ENCODE measurements at places on chromosomes 4 and X.

- no peak for DNase-seq
Observed at GRCh38 chrX:77514177-77514576, 67.0 kb downstream of the FGF16 start.

DNA sequence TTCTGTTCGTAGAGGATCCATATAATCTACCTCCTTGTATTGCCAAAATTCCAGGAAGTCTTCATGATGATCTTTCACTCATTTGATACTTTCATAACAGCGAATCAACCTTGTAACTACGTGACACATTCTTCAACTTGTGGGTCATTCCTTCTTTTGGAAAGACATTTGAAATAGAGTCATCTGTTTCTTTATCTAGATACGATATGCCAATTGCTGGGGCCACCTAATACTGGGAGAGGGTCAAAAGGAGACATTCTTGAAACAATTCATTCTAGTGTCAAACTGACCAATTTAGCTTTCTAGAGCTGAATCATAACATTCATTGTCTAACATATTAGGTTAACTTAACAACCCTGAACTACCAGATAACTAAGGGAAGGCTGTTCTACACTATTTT is 62.9 kb upstream of the SMAD1 start:
- DNase-seq: no peak

DNA sequence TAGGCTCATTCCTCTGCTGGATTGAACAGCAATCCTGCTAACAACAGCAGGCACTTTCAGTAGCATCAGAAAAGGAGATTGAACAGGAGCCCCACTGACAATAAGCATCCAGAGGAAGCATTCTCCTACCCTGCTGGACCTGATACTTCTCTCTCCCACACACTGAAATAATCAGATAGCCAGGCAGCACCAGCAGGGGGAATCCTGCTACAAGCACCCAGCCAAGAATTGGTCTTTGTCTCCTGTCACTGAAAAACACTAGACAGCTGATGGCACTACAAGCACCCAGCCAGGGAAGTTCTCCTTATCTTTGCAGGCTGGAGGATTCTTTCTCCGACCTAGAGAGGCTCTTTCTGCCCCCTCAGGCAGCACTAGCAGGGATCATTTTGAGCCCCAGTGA is 444.3 kb upstream of the GRIA3 start:
- no peak for DNase-seq

DNA sequence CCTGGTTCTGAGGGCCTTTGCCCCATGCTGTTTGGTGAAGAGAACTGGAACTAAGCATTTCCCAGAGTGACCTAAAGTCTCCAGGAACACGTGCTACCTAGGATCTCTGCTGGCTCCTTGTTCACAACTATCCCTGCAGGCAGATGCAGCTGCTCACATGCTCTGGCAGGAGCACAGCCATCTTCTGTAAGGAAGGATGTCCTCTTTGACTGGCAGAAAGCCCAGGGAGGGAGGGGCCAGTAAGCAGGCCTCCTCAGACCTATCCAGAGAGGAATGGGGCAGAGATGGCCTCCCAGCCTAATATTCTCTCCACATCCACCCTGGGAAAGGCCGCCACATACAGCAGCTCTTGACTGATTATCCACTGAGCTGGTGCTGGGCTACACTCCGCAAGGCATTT is 142.8 kb upstream of the EOLA2 start:
- no peak for DNase-seq

DNA sequence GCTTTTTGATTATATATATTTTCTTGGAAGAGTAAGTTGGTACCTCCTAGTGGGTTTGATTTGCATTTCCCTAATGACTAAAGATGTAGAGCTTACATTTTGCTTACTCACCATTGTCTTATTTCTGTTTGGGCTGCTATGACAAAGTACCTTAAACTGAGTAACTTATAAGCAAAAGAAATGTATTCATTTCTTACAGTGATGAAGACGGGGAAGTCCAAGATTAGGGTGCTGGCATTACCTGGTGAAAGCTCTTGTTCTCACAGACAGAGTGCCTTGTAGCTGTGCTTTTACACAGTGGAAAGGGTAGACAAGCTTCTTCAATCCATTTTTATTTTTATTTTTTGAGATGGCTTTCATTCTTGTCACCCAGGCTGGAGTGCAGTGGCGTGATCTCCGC is 229.2 kb upstream of the AGA start:
- DNase-seq: no peak

DNA sequence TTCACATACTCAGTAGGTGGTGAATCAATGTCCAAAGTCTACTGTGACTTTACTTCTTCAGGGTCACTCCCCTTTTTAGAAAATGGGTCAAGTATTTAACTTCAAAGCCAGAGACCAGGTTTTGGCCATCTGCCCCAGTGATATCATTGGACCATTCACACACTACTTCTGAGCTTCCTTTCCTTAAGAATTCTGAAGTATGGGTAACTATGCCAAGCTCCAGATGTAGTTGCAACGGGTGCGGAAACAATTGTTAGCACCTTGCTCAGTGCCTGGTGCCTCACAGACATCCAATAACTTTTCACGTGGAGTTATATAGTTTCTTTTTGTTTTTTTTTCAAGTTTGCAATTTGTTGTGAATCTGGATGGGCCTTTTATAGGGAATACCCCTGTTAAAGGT is 62.6 kb downstream of the TTC29 start:
- DNase-seq: no peak

- DNase-seq: no peak
Observed at GRCh38 chr4:78439328-78439727, 112.2 kb upstream of the ANXA3 start.

GRCh38 chr4:24763631-24764297 is 31.6 kb upstream of the SOD3 start:
- DNase-seq: no peak

DNA sequence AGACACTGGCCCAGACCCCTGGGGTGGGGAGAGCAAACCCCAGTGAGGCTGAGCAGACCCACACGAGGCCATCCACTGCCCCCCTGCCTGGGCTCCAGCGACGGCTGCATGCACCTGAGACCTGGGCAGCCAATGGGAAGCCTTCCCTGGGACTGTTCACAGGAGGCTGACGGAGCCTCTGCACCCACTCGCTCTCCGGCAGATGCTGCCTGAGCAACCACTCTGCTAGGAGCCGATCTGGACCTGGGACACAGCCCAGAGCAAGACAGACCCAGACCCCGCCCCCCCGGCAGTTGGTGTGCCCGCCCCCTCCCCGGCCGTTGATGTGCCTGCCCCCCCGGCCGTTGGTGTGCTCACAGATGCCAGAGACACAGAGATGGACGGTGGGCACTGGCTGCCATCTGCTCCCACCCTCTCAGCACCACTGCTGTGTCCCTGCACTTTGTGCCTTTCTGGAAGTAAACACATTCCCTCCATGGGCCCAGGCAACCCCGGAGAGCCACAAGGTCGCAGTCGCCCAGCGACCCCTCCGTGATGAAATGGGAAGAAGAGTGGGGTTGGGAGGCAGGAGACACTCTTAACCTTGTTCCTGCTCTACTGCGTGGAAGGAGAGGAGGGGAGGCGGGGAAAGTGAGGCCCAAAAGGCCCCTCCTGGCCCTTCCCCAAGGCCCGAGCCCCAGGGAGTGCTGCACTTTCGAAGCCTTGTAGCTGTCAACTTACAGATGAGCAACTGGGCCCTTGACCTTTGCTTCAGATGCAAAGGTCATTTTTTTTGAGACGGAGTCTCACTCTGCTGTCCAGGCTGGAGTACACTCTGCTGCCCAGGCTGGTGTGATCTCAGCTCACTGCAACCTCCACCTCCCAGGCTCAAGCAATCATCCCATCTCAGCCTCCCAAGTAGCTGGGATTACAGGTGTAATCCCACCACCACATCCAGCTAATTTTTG is 62.0 kb downstream of the ZFYVE28 start:
- DNase-seq: no peak

DNA sequence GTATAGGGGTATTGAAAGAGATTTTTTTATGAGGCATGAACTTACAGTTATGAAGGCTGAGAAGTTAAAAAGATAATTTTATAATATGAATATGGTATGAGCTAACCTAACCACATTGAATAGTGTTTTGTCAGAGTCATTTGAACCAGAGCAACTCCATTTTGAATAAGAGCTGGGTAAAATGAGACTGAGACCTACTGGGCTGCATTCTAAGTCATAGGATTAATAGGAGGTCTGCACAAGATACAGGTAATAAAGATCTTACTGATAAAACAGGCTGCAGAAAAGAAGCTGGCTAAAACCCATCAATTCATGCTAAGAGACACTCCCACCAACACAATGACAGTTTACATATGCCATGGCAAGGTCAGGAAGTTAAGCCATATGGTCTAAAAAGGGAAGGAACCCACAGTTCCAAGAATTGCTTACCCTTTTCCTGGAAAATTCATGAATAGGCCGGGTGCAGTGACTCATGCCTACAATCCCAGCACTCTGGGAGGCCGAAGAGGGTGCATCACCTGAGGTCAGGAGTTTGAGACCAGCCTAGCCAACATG is 209.2 kb downstream of the TECRL start:
- no peak for DNase-seq

Data from NCI-H2081 (cell line).